ENCODE measurements at places on chromosomes 4 and X. TPM values are rescaled to one million over a fixed set of nuclear protein-coding genes. Genes with fewer than 3 reads are reported as not detected.
A peak's percentile ranks its signal among the peaks of the same experiment; 100 is the strongest.

The SPATA4 gene
- total RNA-seq = not detected

- DNase-seq = no peak
These were observed 62.4 kb upstream of the BMPR1B start for GRCh38 chr4:94695384-94695783.

DNA sequence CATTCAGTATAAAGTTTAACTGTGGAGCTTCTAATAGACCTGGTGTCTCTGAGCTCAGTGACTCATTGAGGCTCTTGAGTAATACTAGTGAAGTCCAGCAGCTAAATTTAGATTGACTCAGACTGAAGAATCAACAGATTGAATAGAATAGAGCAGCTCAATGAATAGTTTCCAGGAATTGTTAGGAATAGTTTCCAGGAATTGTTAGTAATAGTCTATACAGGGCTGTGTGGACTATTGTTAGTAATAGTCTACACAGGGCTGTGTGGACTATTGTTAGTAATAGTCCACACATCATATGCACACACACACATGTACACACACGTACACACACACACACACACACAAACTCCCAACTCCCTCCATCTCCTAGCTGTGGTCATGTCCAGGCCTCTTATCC, 3.0 kb downstream of the GIMD1 start:
- DNase-seq = peak; percentile 94

DNA sequence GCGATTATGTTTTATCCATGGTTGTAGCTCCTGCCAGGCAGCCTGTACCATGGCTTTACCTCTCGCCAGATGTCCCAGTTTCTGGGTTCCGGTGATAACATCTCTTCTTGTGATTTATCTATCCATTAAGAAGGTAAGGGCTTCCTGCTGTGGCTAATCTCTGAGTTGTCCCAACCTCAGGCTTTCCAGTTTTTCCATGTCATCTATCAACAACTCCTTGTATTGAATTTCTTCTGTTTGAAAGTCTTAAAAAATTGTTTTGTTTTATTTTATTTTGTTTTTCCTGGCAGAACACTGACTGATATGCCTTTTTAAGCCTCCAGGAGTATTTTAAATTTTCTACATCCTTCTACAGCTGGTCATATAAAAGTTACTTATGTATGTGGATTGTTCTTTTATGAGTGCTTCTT, 241.9 kb downstream of the ANTXR2 start:
- DNase-seq = no peak

GRCh38 chrX:20459410-20460350, 193.0 kb upstream of the RPS6KA3 start:
- DNase-seq = no peak

GRCh38 chr4:20723463-20723862, 23.2 kb downstream of the PACRGL start:
- DNase-seq = no peak

DNA sequence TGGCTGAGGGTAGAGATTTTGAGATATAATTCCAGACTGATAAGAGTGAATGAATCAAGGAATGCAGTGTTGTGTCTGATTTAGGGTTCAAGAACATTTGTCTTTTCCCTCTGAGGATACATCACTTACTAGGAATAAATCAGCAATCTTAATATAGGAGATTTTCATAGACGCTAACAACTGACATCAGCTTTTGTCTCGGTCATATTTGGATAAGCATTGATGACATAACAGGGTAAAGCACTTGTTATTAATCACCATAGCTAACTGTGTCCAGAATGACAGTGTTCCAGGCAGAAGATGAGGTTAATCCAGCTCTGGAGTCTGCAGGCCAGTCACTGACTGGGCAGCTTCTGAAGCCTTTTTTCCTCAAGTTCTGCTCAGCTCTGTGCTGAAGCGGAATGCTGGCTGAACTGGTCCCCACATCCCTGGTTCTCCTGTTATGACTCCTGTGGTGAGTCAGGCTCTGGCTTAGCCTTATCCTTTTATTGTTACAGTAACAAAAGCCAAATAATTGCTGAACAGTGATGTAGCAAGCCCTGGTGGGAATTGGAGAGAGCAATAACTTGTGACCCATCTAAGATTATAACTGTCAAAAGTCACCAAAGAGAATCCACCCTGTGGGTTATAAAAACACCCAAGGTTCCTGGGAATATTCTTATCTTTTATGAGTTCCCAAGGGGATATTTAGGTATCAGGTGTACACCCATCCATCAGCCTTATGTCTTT, 41.8 kb downstream of the FNIP2 start:
- peak; percentile 100 for DNase-seq

DNA sequence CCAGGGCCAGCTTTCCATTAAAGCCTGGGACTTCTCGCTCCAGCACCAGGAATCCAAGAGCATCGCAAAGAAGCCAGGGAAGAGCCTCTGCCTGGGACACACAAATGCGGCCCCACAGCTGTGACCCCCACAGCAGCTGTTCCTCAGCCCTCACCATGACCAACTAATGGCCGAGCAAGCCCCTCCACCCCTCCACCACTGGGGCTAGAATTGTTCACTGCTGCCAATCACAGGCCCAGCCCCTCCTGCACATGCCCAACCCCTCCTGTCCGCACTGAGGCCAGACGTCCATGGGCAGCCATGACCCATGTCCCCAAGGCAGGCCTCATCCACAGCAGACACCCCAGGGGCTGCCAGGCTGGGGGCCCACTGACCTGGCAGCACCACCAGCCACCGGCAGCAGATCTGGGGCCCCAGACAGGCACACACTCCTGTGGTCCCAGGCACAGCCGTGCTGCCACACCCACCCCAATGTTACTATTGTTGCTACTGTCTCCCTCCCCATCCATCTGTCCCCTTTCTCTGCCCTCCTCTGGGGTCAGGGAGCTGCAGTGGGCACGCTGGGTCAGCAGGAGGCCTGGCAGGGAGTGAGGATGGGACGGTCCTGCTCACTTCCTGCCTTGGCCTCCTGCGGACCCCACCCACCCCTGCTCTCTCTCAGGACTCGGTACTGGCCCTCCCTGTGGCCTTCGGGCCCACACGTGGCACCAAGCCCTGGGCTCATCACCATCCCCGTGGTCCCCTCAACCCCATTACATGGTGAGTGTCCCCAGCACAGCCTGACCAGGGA, 56.0 kb downstream of the ZFYVE28 start:
- no peak for DNase-seq

DNA sequence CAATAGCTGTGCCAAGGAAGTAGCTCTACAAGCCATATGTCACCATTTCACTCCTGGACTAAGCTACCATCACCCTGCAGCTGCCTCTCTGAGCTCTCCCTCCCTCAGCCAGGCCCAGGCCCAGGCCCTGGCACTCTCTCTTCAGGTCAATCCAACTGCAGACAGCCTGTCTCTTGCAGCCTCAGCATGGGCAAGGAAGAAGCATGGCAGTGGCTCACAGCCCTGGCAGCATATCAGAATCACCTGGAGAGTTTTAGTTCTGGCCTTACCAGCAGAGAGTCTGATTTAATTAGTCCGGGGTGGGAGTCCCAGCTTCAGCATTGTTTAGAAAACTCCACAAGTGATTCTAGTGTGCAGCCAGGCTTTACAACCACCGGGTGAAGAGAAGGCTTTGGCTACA, 31.5 kb downstream of the NALF2 start:
- DNase-seq = no peak

GRCh38 chrX:19593690-19594089, 78.4 kb upstream of the MAP3K15 start:
- peak; percentile 65 for DNase-seq

The CFAP99 gene
- total RNA-seq = not detected

- no peak for DNase-seq
These were observed 13.2 kb downstream of the PSAPL1 start for GRCh38 chr4:7421356-7422150.

All from fibroblast of the aortic adventitia (primary cell).